ENCODE measurements at places on chromosomes 1 and 21.

- no peaks in the 10 kb centered on the region for H3K27me3 ChIP-seq
- H3K36me3 ChIP-seq, result peaks cover 10% of the 10 kb centered on the region
- peaks cover 52% of the 10 kb centered on the region for H3K4me1 ChIP-seq
- DNase-seq, result peak; percentile 46
Measured at GRCh38 chr1:52032124-52032784, 1.4 kb downstream of the KTI12 start.

DNA sequence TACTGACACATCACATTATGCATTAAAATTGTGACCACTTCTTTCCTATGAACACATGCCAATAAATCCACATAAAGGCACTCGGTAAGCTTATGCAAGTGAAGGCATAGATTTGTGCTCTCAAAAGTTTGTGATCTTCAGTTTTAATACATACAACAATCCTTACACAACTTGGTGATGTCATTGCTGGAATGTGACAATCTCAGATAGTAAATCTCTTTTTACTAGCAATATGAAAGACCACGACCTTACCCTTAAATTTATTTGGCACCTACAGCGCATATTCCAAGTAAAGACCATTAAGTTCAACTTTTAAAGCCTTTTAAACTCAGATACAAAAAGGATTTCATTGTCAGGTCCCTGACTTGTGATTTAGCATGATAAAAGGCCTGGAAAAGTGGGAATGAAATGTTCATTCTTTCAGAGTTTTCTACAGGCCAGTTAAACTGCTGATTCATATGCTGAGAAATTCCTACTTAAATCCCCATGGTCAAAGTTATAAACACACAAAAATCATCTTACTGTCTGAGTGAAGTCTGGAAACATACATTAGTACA, 157.4 kb downstream of the SIPA1L2 start:
- H3K4me1 ChIP-seq, result 0 out of 2 replicates have a peak, but pooled peaks cover 3% of the 10 kb centered on the region
- H3K36me3 ChIP-seq, result no peaks in the 10 kb centered on the region
- H3K27me3 ChIP-seq, result 0 out of 2 replicates have a peak, but pooled peaks cover 3% of the 10 kb centered on the region
- no peak overlapping the region for H3K4me3 ChIP-seq

DNA sequence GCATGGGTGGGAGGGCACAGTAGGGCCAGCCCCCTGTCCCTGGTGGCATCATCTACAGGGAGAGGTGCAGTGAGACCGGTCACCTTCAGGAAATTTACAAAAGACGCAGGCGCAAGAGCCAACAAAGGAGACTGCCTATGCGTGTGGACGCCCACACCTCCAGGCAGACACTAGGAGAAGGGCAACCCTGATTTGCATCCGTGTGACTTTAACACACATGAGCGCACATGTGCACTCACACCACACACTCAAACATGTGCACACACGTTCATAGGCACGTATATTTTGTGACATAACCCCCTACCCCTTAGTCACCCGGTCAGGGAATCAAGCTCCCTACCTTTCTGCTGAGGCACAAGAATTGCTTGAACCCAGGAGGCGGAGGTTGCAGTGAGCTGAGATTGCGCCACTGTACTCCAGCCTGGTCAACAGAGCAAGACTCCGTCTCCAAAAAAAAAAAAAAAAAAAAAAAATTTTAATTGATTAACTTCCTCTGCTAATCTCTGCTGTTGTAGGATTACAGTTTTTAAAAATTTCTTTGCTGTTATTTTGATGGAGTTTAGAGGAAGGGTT, 84.7 kb upstream of the SLC25A33 start:
- peaks cover 12% of the 10 kb centered on the region for H3K4me1 ChIP-seq
- no peaks in the 10 kb centered on the region for H3K36me3 ChIP-seq
- DNase-seq, result no peak
- no peaks in the 10 kb centered on the region for H3K27me3 ChIP-seq
- H3K27ac ChIP-seq, result no peak overlapping the region

GRCh38 chr1:77831976-77832711, 52.7 kb downstream of the MIGA1 start:
- no peak overlapping the region for H3K4me3 ChIP-seq
- DNase-seq, result no peak
- peak overlapping the region; percentile 3 for H3K27ac ChIP-seq
- H3K4me1 ChIP-seq, result peaks cover 36% of the 10 kb centered on the region
- no peaks in the 10 kb centered on the region for H3K36me3 ChIP-seq
- no peaks in the 10 kb centered on the region for H3K27me3 ChIP-seq

DNA sequence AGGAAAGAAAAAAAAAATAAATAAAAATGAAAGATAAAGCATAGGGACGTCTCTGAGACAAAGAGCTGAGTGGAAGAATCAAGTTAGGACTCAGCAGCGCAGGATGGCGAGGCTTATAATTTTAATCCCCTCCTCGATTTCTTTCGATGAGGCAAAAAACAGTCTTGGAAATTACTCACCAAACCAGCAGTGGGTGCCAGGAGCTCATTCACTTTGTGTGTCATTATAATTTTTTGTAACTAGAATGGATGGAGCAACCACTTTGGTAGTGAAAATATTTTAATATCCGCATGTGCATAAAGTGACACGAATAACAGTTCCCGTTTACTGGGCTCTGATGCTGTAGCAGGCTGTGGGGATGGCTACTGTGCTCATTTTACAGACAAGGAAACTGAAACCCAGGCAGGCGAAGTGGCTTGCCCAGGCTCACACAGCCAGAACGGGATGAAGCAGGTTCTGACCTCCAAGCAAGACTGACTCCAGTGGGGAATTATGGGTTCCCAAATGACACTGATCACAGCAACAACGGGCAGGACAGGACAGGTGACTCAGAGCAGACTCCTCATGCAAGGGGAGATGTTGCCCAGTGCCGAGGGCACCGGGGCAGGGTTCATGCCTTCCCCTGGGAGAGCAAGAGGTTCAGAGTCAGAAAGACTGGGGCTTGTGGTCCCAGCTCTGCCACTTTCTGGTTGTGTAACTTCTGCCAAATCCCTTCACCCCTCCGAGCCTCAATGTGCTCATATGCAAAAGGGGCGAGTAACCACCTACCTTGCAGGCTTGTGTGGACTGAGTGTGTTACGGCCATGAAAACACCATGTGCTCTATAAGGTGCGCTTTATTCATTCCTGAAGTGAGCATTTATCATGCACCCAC, 63.6 kb downstream of the RUNX3 start:
- no peak overlapping the region for H3K27ac ChIP-seq
- peaks cover 18% of the 10 kb centered on the region for H3K4me1 ChIP-seq
- peak overlapping the region; percentile 20 for H3K4me3 ChIP-seq
- H3K27me3 ChIP-seq, result no peaks in the 10 kb centered on the region
- DNase-seq, result no peak
- H3K36me3 ChIP-seq, result no peaks in the 10 kb centered on the region

GRCh38 chr1:214569357-214570004, 18.1 kb upstream of the PTPN14 start:
- H3K27me3 ChIP-seq, result no peaks in the 10 kb centered on the region
- no peaks in the 10 kb centered on the region for H3K36me3 ChIP-seq
- no peak overlapping the region for H3K4me3 ChIP-seq
- H3K4me1 ChIP-seq, result no peaks in the 10 kb centered on the region
- H3K27ac ChIP-seq, result no peak overlapping the region

- DNase-seq, result no peak
- no peaks in the 10 kb centered on the region for H3K36me3 ChIP-seq
- no peaks in the 10 kb centered on the region for H3K27me3 ChIP-seq
Measured at GRCh38 chr1:49229555-49229954, 452.9 kb upstream of the BEND5 start.

GRCh38 chr1:202131956-202132821, 9.5 kb downstream of the GPR37L1 start:
- H3K4me3 ChIP-seq, result no peak overlapping the region
- no peaks in the 10 kb centered on the region for H3K4me1 ChIP-seq
- H3K36me3 ChIP-seq, result peaks cover 8% of the 10 kb centered on the region
- no peak overlapping the region for H3K27ac ChIP-seq

GRCh38 chr1:40847023-40847745, 15.0 kb downstream of the CITED4 start:
- peak overlapping the region; percentile 99 for H3K27ac ChIP-seq
- peaks cover 76% of the 10 kb centered on the region for H3K4me1 ChIP-seq
- H3K27me3 ChIP-seq, result no peaks in the 10 kb centered on the region
- H3K4me3 ChIP-seq, result 0 out of 2 replicates have a peak overlapping the region, but pooled peaks have one; percentile 17
- H3K36me3 ChIP-seq, result no peaks in the 10 kb centered on the region
- no peak for DNase-seq

DNA sequence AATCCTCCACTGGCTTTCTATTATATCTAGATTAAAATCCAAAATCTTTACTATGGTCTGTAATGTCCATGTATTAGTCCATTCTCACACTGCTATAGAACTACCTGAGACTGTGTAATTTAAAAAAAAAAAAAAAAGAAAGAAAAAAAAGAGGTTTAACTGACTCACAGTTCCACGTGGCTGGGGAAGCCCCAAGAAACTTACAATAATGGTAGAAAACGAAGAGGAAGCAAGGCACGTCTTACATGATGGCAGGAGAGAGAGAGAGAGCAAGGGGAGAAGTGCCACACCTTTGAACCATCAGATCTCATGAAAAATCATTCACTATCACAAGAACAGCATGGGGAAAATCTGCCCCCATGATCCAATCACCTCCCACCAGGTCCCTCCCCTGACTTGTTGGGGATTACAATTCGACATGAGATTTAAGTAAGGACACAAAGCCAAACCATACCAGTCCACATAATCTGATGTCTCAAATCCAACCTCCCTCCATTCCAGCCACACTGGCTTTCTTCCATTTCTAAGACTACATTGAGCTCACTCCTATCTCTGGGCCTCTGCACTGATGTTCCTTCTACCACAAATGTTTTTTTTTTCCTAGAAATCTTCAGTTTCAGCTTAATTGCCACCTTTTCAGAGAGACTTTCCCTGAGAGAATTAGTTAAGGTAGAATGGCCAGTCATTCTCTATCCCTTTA, 92.4 kb downstream of the EIF4G3 start:
- peaks cover 6% of the 10 kb centered on the region for H3K4me1 ChIP-seq
- no peaks in the 10 kb centered on the region for H3K27me3 ChIP-seq
- H3K27ac ChIP-seq, result no peak overlapping the region

DNA sequence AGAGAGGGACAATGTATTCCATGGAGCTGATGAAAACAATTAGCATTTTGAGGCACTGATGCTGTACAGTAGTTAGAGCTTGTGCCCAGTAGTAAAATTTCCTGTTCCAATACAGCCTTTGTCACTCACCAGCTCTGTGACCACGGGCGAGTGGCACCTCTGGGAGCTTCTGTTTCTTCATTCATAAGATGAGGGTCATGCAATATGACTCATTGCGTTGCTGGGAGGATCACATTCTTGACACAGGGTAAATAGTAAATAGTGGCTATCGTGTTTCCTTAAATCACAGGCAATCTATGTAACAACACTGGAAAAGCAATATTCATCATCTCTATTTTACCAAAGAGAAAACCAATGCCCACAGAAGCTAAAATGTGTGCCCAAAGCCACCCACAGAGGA, 4.5 kb upstream of the LRRC52 start:
- no peaks in the 10 kb centered on the region for H3K4me1 ChIP-seq
- H3K4me3 ChIP-seq, result no peak overlapping the region
- H3K27ac ChIP-seq, result no peak overlapping the region
- H3K27me3 ChIP-seq, result no peaks in the 10 kb centered on the region
- DNase-seq, result no peak

DNA sequence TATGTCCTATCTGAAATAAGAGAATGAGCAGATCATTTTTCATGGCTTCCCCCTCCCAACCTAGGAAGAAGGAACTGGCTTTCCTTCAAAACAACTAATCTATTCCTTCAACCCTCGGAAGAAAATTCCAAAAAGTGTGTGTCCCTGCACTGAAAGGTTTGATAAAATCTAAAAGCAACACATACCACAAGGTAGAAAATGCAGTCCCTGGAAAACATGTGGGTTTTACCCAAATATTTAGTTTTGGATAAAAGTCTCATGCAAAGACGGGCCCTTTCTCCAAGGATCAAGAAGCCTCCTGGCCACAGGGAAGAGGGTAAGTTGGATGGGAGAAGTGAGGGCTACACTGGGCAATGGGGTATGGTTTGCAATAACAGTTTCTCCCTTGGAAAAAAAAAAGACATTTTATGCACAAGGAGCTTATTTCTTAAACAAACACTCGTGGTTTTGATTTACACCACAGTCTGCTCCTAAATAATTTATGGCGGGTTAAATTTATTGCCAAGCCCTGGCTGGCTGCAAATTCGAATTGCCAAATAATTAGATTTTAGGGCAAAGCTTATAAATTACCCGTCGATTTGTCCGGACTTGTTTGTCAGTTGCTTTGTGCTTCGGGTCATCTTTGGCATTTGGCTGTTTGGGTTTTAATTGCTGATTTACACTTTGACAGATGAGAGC, 28.9 kb downstream of the ERI3 start:
- H3K4me3 ChIP-seq, result no peak overlapping the region
- no peak for DNase-seq
- no peak overlapping the region for H3K27ac ChIP-seq
- H3K27me3 ChIP-seq, result no peaks in the 10 kb centered on the region

DNA sequence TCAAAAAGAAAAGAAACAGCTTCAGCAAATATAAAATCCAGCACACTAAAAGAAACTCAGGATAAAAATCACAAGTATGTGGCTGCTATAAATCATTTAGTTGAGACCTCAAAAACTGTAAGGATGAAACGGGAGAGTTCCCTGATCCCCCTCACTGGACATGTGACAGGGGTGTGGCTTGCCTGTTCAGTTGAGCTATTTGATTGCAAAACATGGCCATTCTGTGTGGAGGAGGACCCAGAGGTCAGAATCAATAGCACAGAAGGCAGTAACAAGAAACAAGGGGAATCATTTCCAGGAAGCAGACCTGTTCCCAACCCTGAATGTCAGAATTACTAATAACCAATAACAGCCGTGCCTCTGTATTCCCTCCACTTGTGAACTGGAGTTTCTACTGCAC, 27.9 kb downstream of the RBM11 start:
- H3K4me3 ChIP-seq, result no peak overlapping the region
- H3K4me1 ChIP-seq, result no peaks in the 10 kb centered on the region
- H3K27me3 ChIP-seq, result no peaks in the 10 kb centered on the region
- no peak for DNase-seq
- no peak overlapping the region for H3K27ac ChIP-seq

DNA sequence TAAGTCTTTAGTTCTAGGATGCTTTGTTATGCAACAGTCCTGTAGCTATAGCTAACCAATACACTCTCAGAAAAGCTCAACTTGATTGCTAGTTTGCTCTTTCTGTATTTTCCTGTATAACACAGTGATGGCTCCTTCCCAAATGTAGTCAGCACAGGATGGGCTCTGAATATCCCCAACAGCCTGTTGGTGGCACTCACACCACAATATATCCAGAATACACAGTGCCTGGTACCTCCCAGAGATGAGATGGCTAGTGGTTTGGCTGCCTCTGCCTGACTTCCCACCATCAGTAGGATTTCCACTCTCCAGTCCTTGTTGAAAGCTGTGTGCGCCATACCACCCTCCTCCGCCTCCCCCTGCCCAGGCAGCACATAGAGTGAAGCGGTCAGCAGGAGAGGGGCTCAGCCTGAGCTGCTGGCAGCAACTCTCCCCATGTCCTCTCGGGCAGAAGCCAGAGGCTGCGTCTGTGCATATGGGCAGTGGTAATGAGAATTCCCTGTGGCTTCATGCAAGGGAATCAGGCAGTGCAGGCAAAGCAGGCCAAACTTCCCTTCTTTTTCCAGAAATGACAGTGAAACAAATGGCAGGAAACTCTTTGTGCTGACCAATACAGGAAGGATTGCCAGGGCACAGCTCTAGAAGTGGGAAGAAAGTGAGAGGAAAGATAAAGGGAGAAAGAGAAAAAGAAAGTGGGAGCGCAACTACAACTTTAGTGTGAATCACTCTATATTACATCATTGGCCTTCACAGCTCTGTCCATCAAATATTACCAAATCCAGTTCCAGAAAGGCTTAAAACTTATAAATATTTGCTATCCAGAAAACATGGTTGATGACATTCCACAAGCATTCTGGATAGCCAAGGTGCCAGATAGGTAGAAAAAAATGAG, 49.7 kb downstream of the LMX1A start:
- no peaks in the 10 kb centered on the region for H3K36me3 ChIP-seq
- no peak for DNase-seq
- no peak overlapping the region for H3K4me3 ChIP-seq
- no peak overlapping the region for H3K27ac ChIP-seq
- no peaks in the 10 kb centered on the region for H3K4me1 ChIP-seq
